NCI-H510A treated with DMSO at 0.1 percent for 48 hours (cell line): ENCODE measurements at places on chromosomes 16 and 17.

DNA sequence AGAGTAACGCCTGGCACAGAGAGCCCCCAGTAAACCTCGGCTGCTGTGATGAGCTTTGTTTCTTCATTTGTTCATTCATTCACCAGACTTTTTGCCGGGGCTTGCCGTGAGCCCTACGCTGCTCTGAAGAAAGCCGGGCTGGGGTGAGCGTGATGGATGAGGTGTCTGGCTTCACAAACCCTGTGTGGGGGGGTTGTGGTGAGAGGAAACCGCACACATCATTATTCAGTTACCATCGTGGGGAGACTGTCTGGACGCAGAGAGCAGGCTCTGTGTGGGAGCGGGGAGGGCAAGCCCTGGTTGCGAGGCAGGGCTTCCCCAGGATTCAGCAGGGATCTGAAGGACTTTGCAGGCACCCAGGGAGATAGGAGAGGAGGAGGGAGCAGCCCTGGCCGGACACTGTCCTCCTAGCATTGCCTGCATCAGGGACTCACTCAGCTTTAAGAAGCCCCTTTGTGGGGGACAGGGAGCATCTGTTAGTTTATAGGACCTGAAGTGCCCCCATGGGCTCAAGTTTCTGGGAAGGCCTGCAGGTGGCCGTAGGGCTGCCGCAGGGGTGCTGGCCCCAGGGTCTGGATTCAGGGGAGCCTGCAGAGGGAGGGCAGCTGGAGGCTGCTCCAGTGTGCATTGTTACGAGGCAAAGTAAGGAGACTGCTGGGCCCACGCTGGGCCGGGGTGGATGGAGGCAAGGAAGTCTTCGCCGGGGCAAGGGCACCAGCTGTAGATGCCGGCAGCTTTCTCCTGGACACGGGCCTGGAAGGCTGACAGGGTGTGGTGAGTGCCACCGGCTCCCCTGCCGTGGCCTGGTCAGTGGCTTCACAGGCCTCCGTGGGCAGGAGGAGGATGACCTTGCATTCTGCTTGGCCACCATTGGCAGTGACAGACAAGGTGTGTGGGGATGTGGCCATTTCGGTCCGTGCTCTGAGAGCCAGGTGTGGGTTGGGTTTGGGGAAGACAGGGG lies 334.5 kb downstream of the SEC14L1 start:
- DNase-seq = no peak

GRCh38 chr17:39118674-39119419 lies 32.6 kb downstream of the PLXDC1 start:
- DNase-seq = no peak

- DNase-seq = peak; percentile 96
Observed at GRCh38 chr16:29700253-29700987, 21.4 kb downstream of the QPRT start.

DNA sequence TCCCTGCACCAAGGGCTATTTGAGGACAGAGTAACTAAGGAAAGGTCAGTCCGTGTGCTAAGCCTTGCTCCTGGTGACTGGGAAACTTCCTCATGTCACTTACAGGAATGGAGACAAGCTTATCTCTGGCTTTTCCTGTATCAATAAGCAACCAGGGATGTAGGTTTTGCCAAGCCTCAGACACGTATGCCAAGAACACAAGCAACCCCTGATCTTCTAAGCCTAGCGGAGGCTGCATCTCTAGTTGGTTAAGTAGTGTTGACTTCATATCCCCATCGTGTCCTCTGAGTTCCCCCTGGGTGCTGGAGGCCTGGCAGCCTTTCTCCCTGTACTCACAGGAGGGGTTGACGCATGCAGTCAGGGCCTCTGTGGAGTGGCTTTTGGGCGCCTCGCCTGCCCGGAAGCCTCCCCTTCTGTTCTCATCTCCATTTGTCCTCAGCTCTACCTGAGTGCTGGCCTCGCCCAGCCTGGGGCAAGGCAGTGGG lies 1.4 kb upstream of the C1QTNF1 start:
- DNase-seq = no peak

GRCh38 chr16:66399031-66399430 lies 28.1 kb upstream of the BEAN1 start:
- no peak for DNase-seq

- no peak for DNase-seq
Observed at GRCh38 chr16:89024546-89025060, 47.6 kb upstream of the CBFA2T3 start.

DNA sequence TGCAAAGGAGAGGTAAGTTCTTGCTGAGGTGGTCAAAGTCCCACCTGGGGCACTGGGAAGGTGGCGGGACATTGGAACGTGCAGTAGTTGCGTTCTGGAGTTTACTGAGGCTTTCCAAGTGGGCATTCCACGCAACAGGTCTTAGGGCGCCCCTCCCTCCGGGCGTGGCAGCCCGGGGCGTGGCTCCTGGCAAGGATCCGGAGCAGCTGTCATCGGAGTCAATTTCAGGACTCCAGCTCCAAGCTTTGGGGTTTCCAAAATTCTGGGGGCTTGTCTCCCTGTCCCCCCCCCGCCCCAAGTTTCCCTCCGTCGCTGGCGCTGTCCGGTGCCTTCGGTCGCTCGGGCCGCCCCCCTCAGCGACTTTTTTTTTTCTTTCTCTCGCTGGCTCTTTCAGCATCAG lies 43.1 kb upstream of the AMZ2 start:
- no peak for DNase-seq

DNA sequence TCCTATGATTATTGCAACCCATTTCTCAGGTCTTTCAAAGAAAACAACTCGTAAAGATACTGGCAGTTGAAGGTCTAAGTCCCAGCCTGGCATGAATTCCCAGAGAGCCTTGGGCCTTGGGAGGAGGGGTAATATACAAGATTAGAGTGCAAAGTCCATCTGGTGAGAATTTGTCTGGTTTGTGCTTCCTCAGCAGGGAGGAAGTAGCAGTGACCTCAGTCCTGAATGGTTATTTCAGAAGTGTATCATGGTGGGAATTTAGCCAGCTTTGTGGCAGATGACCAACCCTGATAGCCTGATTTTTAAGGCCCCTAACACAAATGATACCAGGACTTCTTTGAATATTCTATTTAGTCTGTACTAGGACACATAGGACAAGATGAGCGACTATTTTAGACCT lies 151.2 kb upstream of the TBX2 start:
- DNase-seq = no peak

DNA sequence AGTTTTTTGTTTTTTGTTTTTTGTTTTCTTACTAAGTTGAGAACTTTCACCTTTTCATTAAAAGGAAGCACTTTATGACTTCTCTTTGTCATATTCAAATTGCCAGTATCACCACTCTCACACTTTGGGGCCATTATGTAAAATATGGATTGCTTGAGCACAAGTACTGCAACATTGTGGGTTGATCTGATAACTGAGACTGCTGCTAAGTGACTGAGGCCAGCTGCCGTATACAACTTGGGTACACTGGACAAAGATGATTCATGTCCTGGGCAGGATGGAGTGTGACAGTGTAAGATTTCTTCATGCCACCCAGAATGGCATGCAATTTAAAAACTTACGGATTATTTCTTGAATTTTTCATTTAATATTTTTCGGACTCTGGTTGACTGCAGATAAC lies 7.8 kb downstream of the TTC19 start:
- no peak for DNase-seq

DNA sequence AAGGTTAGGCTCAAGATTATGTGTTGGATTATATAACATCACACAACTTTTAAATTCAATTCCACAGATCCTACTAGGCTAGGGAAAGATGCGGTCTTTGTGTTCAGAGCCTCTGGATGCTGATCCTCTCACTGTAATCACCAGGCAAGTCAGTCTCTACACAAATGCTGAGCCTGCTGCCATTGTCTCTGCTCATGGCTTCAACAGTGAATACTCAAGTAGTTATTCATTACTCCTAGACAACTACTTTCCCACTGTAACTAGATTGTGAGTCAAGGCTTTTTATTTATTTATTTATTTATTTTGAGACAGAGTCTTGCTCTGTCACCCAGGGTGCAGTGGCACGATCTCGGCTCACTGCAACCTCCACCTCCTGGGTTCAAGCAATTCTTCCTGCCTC lies 15.8 kb upstream of the NDUFAB1 start:
- no peak for DNase-seq

GRCh38 chr16:12652924-12653323 lies 150.8 kb downstream of the CPPED1 start:
- no peak for DNase-seq

DNA sequence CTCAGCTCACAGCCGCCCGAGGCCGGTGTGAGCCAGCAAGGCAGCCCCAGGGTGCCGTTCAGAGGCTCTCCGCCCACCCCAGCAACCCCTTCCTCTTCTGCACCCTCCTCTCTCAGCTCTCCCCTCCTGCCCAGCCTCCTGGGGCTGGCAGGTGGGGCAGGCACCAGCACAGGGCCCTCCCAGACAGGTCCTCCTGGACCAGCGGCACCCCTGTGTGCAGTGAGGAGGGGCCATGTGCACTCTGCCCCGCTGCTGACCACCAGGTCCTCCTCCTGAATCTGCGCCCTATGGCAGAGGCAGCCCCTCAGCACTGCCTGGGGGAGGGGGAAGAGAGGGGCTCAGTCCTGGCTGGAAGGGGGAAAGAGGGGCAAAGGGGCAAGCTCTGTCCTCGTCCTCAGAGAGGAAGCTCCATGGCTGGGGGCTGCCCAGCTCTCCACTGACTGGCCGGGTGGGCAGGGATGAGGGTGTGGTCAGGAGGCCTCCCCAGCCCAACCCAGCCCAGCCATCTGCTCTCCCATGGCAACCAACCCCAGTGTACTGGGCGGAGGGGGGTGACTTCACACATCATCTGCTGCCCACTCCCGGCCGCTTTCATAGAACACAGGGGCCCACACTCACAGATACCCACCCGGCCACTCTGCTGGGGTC lies 5.4 kb upstream of the BCAR1 start:
- DNase-seq = peak; percentile 13

GRCh38 chr16:17476414-17477259 lies 5.9 kb upstream of the XYLT1 start:
- peak; percentile 98 for DNase-seq

DNA sequence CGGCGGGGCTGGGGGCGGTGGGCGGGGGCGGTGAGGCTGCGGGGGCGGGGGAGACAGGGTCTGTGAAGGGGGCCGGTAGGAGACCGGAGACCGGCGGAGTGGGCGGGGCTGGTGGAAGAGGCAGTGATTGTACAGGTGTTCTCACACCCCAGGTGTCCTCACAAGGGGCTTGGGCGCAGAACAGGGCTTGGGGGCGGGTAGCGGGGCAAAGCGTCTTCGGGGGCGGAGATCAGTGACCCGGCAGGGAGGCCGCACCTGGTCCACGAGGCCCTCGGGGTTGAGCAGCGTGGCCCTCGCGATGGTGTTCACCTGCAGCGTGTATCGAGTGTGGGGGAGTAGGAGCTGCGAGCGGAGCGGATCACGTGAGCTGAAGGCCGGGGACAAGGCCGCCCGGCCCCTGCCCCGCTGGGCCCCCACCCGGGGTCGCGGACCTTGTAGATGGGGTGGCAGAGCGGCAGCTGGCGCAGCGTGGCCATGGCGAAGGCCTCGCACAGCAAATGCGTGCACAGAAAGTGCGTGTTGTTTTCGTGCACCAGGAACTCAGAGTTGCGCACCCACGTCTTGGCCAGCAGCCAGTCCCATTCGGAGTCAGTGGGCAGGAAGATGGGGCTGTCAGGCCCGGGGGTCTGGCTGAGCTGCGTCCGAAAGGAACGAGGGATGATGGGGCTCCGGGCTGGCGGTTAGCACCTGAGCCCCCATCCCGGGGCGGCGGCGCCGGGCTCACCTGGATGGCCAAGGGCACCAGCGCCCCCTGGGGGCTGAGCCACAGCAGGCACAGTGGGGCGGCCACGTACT lies 8.5 kb downstream of the ALOXE3 start:
- peak; percentile 39 for DNase-seq

- DNase-seq = peak; percentile 99
Observed at GRCh38 chr16:30740364-30741251, 7.6 kb upstream of the PHKG2 start.

DNA sequence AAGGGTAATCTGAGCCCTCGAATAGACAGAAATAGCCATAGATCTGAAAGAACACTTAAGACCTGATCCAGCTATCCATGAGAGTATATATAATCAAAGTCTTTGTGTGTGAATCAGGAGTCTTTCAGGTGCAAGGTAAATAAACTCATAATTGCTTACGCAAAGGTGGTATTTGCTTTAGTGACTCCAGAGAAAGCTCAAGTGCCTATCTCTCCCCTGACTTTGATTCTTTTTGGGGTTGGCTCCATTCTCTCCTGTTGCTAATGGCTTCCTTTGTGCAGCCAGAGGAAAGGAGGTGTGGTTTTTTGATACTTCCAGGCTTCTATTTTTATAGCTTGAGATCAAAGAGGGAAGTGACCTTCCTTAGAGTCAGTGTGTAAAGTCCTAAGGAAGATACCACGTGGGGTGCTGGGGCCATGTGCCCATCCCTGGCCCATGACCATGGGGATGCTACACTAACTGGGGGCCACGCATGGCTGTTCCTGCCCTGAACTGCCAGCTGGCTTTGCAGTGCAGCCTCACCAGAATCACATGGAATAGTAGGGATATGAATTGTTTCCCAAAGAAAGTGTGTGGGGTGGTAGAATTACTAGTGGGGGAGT lies 45.8 kb downstream of the TENT4B start:
- peak; percentile 81 for DNase-seq

- no peak for DNase-seq
Observed at GRCh38 chr17:65557349-65558310, 3.8 kb downstream of the AXIN2 start.

DNA sequence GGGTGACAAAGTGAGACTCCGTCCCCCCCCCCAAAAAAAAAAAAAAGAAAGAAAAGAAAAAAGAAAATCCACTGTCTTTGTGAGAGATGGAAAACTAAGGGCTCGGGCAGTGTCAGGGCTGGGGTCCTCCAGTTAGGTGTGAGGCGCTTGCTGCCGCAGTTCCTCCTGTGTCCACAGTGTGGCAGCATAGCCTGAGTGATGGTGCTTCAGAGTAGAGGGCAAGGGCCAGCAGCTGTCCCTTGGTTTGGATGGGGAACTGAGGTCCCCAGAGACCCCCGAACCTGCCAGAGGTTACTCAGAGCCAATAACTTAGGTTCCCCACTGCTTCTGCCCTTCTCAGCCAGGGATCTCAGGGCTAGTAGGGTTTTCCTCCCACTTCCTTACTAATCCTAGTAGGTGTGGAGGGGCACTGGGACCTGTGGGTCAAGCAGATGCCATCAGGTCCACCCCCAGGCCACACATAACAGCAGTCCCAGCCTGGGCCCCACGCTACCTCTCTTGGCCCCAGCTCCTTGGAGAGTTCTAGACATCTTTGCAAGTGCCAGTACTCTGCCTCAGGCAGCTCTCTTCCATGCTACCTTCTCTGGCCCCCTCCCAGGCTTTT lies 7.9 kb upstream of the LLGL1 start:
- peak; percentile 39 for DNase-seq

DNA sequence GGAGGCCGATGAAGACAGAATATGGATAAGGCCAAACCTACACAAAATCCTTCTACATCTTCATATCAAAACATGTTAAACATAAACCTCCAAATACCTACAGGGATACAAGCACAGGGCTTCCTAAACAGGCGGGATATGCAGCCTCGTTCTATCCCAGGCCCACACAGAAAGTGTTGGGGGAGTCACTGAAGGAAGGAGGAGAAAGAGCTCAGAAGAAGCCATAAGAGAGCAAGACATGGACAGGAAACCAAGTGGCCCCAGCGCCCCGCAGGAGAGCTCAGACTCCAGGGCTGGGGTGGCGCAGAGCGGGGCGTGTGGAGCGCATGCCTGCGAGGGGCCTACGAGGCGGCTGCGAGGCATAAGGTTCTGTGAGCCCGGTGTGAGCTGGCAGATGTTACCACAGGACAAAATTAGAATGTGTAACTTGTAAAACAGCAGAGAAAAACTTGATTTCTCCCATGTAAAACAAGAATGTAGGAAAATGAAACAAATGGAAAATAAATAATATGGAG lies 11.0 kb upstream of the FASN start:
- no peak for DNase-seq

GRCh38 chr16:58440131-58440530 lies 47.9 kb downstream of the GINS3 start:
- DNase-seq = no peak

- no peak for DNase-seq
Observed at GRCh38 chr17:53166731-53167130, 656.0 kb upstream of the KIF2B start.
